ENCODE measurements at places on chromosomes 3 and 15.

DNA sequence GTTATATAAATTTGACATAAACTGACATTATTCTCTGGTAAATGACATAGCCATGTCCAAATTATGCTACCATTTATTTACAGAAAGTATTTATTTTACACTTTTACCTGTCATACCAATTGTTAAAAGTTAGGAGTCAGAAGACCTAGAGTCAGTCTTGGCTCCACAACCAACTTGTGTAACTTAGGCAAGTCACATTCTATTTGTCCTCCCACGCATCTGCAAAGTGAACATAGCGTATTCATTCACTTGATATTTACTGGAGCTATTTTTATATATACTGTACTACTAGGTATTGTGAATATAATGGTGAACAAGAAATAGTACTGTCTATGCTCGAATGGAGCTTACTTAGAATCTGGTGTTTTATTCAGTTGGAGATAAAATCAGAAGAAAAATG is 78.7 kb downstream of the ZNF280D start:
- DNase-seq: no peak

- no peak for DNase-seq
Measured at GRCh38 chr3:46844881-46845312, 18.3 kb downstream of the MYL3 start.

DNA sequence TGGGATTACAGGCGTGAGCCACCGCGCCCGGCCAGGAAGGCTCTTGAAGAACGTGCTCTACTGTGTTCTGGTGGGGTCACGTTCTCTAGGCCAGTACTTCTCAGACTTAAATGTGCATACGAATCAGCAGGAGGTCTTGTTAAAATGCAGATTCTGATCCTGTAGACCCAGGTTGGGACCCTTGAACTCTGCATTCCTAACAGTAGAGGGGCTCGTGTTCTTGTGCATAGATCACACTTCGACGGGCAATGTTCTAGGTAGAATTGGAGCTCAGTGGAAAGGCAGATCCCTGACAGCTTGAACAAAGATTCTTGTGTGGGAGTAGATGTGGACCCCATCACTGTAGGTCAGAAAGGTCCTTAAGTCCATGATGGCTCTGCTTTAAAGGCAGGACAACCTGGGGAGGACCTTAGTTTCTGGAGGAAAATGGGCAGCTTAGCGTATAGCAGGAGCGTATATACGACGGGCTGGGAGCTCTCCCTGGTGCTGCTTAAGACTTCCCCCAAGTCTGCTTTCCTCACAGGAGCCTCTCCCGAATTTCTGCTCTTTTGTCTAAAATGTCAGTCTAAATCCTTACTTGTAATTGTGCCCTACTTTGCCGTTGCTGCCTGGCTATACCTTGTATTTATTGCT is 16.9 kb upstream of the FAM81A start:
- DNase-seq: no peak

GRCh38 chr3:852033-852432 is 240.8 kb upstream of the CNTN6 start:
- no peak for DNase-seq

GRCh38 chr3:114624571-114625181 is 330.8 kb downstream of the TIGIT start:
- no peak for DNase-seq

DNA sequence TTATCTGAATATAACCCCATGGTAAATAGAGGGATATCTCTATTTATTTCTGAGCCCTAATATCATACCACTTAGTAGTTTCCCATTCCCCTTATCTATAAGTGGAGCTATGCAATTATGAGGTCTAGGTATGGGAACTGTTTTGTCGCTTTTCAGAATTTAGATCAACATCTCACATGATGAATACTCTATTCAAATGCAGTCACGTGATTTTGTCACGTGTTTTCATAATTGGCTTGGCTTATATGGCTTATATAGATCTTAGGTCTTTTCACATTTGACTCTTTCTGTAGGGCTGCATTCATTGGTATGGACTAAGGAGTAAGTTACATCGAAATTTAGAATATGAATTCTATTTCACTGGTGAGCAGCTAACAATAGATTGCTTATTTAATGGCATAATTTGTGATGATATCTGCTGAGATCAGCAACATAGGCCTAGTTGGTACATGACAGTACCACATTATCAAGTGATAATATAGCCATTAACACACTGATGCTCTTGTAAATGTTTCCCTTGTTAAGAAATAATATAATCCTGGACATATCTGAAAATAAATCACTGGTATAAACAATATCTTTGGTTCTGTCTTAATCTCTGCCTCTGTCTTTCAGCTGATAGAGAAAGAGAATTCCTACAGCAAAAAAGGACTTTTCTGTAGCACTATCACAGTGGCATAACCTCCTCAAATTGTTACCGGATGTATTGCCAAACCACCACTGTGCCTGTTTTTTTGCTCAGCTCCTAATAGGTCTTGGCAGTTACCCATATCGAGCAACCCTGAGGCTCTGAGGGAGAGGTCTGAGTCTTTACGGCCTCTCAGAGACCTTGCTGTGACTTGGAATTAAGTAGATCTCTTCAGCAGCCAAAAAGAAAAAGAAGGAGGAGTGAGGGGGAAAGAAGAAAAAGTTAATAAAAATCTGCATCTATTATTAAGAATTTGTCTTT is 357.1 kb downstream of the ZPLD1 start:
- no peak for DNase-seq

DNA sequence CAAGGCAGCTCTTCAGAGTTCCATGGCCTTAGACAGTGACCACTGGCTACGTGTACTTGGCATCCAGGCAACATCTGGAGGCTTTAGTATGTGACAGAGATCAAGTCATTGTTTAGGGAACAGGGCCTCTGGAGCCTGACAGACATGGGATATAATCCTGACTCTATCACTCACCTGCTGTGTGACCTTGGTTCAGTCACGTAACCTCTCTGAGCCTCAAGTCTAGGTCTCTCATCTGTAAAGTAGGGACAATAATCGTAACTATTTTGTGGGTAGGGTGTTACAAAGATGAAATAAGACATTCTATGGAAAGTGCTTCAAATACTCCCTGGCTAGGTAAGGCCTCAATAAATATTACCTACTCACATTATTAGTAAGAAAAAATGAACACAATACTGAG is 114.2 kb downstream of the SMAD6 start:
- no peak for DNase-seq

GRCh38 chr3:44923632-44924456 is 49.4 kb downstream of the TGM4 start:
- no peak for DNase-seq

- no peak for DNase-seq
Measured at GRCh38 chr15:60460931-60461330, 18.0 kb downstream of the ICE2 start.

All from stimulated activated CD8-positive, alpha-beta memory T cell treated with anti-CD3 and anti-CD28 coated beads, Interleukin-7, amount 100 ng/mL, for 4 hours (primary cell).